SK-N-DZ (cell line): ENCODE measurements at places on chromosomes 4 and X.

DNA sequence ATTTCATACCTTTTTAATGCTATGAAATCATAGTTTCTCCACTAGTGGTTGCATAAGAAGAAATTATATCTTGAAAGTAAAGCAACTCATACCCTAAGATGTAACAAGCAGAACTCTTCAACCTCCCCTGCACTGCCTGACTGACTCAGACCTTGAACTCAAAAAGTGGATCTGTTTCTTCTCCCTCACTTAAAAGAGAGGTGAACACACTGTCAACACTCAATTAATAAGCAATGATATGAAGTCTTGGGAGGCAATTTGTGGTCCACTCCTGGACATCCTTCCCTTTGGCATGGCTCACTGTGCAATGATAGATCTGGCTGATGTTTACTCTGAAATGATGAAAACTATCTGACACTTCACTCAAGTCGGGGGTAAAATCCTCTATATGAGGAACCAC lies 282.0 kb upstream of the DKK2 start:
- no peak for DNase-seq

DNA sequence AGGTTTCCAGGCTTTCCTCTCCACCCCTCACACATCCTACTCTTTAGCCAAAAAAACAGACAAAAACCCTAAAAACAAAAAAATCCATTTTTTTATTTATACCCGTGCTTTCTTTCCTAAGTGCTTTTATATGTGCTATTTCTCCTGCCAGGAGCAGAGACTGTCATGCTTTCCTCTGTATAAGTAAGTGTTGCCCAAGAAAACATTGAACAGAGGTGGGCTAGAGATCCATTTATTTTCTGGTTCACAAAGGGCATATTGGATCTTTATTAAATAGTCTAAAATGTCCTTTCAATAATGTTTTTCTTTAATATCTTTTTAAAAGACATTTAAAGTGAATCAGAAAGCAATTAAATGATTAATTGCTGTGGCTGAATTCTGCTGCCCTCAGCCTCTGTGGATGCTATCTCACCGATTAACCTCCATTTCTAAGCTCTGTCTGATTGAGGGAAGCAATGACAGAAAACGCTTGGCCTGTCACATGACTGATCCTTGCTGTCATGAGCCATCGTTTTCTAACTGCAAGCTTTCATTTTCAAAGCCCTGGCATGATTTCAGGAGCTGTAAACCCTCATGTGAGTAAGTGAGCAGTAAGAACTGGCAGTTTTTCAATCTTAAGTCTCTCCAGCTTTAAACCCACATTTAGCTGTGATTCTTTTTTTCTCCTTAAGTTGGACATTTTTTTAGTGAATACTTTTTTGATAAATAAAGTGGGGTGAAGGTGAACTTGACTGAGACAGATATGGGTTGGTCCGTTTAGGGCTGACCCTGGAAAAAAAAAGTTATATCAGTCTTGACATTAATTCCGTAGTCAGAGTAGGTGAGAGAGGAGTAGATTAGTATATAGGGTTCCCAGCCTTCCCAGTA lies 180.7 kb upstream of the PGRMC2 start:
- peak; percentile 3 for DNase-seq

GRCh38 chr4:116705466-116705865 lies 379.9 kb downstream of the TRAM1L1 start:
- DNase-seq, result no peak

- peak; percentile 78 for DNase-seq
Observed at GRCh38 chr4:169015186-169015623, 5.2 kb upstream of the CBR4 start.

GRCh38 chr4:165403048-165403447 lies 24.2 kb downstream of the CPE start:
- DNase-seq, result no peak

- DNase-seq, result no peak
Observed at GRCh38 chrX:3046253-3047240, 5.3 kb downstream of the ARSF start.

DNA sequence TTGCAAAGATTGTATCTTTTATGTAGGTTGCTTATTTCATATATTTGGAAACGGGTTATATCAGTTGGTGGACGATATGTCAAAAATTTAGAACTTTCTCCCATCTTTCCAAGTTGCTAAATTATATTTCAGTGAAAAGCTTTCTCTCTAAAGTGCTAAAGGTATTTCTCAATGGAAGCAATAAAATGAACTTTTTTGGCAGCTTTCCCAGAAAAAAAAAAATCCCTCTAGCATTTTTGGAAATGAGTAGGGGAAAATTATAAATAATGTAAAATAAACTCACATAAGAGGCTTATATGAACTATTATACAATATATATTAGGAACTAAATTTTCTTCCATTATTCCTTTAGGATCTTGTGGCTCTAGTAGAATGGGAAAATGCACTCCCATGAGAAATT lies 152.2 kb downstream of the GRID2 start:
- no peak for DNase-seq
